NCI-H1436 treated with DMSO at 0.1 percent for 48 hours (cell line): ENCODE measurements at places on chromosomes 5 and 9.
A peak's percentile ranks its signal among the peaks of the same experiment; 100 is the strongest.

GRCh38 chr5:147509041-147509709, 693 bp downstream of the DPYSL3 start:
- no peak for DNase-seq

DNA sequence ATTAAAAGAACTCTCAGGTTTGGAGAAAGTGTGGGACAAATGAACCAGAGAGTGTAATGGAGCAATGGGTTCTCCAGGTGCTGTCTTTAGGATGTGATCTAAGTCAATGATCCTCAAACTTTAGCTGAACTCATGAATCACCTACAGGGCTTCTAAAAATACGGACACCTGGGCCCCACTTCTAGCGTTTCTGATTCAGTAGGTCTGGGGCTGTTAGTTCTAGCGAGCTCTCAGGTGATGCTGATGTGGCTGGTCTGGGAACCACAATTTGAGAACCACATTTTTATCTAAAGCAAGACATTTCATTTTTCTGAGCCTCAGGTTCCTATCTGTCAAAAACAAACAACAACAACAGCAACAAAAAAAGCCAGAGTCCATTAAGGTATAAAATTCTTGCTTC, 35.1 kb upstream of the PCA3 start:
- DNase-seq: no peak

DNA sequence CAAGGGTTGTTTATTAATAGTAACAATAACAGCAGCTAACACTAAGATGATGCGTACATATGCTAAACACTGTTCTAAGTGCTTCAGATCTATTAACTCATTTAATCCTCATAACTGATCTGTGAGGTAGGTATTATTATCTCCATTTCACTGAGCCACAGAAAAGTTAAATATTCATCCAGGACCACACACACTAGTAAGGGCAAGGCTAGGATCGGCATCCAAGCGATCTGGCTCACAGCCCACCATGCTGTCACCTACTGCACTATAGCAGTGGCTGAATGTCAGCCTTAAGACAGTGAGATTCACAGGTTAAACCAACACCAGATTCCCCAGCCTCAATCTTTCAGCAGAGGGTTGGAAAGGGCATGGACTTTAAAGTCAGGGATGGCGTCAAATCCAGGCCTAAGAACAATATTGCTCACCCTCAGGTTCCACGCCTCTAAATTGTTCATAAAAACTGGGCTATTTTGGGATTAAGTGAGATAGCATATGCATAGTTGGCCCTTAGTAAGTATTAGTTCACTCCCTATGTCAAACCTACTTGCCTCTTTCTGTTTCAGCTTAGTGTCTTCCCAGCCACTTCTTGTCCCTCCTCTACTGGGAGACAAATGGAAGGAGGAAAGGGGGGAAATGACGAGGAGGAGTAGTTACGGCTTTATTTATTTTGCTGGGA, 150.8 kb downstream of the MAPKAP1 start:
- no peak for DNase-seq

DNA sequence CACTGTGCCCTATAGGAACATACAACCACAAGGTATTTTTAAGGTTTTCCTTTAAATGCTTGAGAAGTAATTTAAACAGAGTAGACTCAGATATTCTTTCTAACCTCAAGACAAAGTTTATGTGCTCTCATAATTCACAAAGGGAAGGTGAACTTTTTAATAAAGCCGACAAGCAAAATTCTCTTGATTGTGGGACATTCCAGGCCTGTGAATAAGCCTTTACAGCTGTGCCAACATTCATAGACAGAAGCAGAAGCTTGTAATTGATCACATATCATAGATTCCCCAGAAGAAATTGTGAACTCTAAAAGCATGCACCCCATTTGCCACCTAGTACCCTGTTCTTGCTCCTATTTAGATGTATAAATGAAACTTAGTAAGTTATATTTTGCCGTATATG, 1107.8 kb upstream of the SEMA6A start:
- DNase-seq: no peak

DNA sequence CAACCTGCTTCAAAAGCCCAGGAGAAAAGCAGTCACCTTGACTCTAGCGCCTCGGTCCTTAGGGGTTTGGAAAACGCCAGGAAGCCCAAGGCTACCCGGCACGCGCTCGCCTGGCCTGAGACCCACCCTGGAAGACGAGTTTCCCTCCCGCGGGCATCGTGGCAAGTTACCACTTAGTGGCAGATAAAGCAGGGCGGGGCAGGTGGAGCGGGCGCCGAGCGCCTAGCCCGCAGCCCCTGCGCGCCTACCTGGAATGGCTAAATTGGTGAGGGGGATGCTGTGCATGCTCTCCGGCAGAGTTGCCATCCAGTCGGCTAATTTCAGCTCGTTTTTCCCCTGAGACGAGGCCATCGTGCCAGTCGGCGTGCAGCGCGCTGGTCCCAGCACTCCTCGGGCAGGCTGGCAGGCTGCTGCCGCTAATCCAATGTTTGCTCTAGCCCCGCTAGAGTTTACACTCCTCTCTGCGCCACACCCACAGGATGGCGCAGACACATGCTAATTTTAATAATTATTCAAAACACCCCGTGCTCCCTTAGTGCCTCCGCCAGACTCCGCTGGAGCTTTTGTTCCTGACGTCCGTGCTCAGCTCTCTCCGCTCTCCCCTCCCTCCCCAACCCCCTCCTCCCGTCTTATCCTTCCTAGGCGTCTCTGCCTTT, at the start of gene PLCXD3:
PLCXD3 (minus strand) TSS at position 426 of the 656 bp plus-strand sequence; CDS start at position 351, 75 bp downstream.
- DNase-seq: peak; percentile 31

DNA sequence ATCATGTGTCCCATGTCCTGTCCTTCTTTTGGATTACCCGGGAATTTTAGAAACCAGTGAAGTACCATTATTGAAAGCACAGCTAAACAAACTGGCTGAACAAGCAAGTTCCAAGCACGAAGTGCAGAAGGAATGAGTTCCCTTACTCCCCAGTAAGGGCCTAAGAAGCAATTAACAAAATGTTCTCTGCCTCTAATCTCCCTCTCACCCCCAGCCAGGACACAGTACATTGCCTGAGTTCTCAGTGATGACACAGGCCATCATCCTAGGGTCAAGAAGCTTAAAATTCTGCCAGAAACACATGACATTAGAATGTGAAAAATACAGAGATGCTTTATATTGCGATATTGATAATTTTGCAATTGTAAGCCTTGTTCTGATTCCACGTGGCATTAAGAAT, 118.0 kb downstream of the PLPPR1 start:
- no peak for DNase-seq

GRCh38 chr5:171481571-171482433, 62.4 kb downstream of the FGF18 start:
- DNase-seq: no peak

DNA sequence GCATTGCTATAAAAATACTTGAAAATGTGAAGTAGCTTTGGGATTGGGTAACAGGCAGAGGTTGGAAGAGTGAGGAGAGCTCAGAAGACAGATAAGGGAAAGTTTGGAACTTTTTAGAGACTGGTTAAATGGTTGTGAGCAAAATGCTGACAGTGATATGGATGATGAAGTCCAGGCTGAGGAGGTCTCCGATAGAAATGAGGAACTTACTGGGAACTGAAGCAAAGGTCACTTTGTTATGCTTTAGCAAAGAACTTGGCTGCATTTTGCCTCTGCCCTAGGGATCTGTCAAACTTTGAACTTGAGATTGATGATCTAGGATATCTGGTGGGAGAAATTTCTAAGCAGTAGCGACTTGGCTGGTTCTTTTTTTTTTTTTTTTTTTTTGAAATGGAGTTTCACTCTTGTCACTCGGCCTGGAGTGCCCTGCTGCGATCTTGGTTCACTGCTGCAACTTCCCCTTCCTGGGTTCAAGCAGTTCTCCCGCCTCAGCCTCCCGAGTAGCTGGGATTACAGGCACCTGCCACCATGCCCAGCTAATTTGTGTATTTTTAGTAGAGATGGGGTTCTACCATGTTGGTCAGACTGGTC, 998.9 kb downstream of the TLE1 start:
- no peak for DNase-seq

DNA sequence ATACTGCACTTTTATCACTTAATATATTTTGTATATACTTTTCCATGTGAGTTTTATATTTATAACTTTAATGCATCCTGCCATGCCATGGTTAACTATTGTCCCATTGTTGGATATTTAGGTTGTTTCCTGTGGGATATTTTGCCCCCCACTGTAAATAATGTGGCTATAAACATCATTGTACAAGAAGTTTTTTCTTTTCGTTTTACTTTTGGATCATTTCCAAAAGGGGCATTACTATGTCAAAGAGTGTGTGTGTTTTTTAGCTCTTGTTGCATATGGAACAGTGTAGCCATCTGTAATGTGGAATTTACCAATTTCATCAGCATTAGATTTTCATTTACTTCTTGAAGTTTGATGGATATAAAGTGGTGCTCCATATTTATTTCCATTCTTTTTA, 13.3 kb downstream of the ITGA2 start:
- DNase-seq: no peak

GRCh38 chr9:112555844-112556482, 69.3 kb downstream of the KIAA1958 start:
- DNase-seq: no peak

DNA sequence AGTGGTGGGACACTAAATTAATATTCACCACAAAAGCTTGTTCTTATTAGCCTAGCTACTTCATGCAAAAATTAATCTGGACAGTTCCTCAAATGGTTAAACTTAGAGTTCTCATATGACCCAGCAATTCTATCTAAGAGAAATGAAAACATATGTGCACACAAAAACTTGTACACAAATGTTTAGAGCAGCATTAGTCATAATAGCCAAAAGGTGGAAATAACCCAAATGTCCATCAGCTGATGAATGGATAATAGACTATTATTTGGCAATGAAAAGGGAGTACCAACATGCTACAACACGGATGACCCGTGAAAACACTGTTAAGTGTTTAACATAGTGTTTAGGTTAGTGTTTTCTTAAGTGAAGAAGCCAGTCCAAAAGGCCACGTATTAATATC, 32.8 kb upstream of the TNIP1 start:
- DNase-seq: no peak

DNA sequence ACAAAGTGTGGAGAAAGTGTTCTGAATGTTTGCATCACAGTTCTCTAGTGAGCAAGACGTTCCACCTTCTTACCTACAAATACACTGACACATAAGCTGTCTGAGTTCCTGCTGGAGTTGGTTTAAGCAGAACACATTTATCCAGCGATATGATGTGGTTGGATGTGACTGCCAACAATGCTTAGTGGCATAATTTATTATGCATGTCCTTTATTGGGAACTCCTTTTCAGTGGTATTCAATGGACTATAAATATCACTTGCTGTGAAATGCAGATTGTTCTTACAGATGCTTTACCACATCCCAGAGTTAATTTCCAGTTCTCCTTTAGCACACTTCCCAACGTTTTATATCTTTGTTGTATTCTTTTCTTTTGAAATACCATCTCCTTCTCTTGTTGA, 222.2 kb downstream of the LURAP1L start:
- DNase-seq: no peak
